Dermis blood vessel endothelial cell (primary cell): ENCODE measurements at places on chromosomes 16 and 17. TPM values are rescaled to one million over a fixed set of nuclear protein-coding genes. Genes with fewer than 3 reads are reported as not detected.

- no peak for DNase-seq
Measured at GRCh38 chr16:81713796-81714195, 65.3 kb upstream of the PLCG2 start.

- DNase-seq, result no peak
Measured at GRCh38 chr17:38419508-38419981, 8.7 kb upstream of the ARHGAP23 start.

- no peak for DNase-seq
Measured at GRCh38 chr16:78543023-78543422, 443.6 kb downstream of the WWOX start.

GRCh38 chr16:73037331-73037745, 10.6 kb downstream of the ZFHX3 start:
- DNase-seq, result peak; percentile 41

- DNase-seq, result no peak
Measured at GRCh38 chr16:8120001-8120400, 470.3 kb downstream of the TMEM114 start.

GRCh38 chr16:27824006-27824405, 239.5 kb downstream of the GSG1L start:
- DNase-seq, result no peak

DNA sequence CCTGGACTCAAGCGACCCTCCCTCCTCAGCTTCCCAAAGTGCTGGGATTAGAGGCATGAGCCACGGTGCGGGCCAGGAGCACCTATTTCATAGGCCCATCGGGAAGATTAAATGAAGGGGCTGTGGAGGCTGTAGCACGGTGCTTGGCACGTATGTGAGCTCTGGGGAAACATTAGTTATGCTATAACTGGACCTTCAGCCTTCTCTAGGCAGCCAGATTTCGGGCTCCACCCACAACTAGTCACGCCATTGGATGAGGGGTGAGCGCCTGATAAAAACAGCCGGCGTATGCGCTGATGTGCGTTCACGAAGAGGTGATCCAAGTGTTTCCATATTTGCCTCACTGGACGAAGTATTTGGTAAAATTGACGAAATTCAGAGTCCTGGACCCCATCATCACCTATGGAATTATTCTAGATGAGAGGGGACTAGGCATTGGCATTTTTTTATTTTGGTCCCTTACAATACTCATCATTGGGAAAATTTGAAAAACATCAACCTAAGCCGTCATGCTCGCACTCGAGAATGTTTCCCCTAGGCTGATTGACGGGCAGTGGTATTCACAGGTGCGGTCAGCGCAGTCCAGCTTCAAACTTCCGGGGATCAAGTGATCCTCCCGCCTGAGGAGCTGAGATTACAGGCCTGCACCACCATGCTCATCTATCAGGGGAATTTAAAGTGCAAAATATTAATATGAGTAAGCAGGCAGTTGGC, 1.8 kb upstream of the ANKRD11 start:
- DNase-seq, result no peak

GRCh38 chr17:1871756-1872155, 42.0 kb downstream of the RPA1 start:
- no peak for DNase-seq

- DNase-seq, result no peak
Measured at GRCh38 chr16:65867276-65867960, 499.1 kb upstream of the CDH5 start.

GRCh38 chr17:31743797-31744196, 115.2 kb downstream of the COPRS start:
- DNase-seq, result no peak

GRCh38 chr17:50149417-50150353, 792 bp downstream of the PPP1R9B start:
- DNase-seq, result peak; percentile 74

- no peak for DNase-seq
Measured at GRCh38 chr17:80262775-80263244, 2.2 kb downstream of the RNF213 start.

The KRT24 gene
- not detected in 2 replicates for total RNA-seq

The GDPD1 gene
- total RNA-seq, result 1.6 and 3.1 TPM in 2 replicates

The TOX3 gene
- total RNA-seq, result under 0.01 TPM in 1 of 2 replicates, not detected in the other

The SLFN14 gene
- total RNA-seq, result not detected in 2 replicates

The EXOC3L1 gene
- 45.8 and 50.7 TPM in 2 replicates for total RNA-seq

The NECAB2 gene
- total RNA-seq, result not detected in 2 replicates

The MT3 gene
- total RNA-seq, result not detected in 2 replicates

The INCA1 gene
- 0.33 and 0.34 TPM in 2 replicates for total RNA-seq

The SOX9 gene
- 0.17 TPM in 1 of 2 replicates, not detected in the other for total RNA-seq

The KRT27 gene
- total RNA-seq, result not detected in 2 replicates

The NHERF1 gene
- 10.4 and 22.5 TPM in 2 replicates for total RNA-seq

The ZG16B gene
- 0.19 and 0.68 TPM in 2 replicates for total RNA-seq
